Left renal pelvis (tissue), 4 donors: ENCODE measurements at places on chromosomes 4 and X. TPM values are rescaled to one million over a fixed set of nuclear protein-coding genes. Genes with fewer than 3 reads are reported as not detected.

GRCh38 chrX:134622813-134623185 lies 35.5 kb downstream of the PLAC1 start:
- DNase-seq = no peak

The SLIT2 gene
- 42.2 TPM for polyA plus RNA-seq

The ANKRD50 gene
- 51.0 TPM for polyA plus RNA-seq

DNA sequence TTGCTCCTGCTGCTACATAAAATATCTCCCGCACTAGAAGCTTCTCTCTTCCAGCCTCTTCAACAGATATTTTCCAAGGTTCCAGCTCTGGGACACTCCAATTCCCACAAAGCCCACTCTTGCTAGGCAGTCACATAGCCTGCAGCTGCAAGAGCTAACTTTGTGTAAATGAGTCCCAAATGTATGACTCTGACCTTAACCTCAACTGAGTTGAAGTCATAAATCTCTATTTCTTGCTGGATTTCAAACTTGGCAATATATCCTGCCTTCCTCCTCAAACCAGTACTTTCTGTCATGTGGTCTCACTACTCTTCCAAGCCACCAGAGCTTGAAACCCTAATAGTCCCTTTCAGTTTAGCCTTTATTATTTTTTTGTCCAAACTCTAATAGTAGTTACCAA lies 315.4 kb upstream of the GRIA3 start:
- DNase-seq = no peak

The GPR82 gene
- polyA plus RNA-seq = not detected

DNA sequence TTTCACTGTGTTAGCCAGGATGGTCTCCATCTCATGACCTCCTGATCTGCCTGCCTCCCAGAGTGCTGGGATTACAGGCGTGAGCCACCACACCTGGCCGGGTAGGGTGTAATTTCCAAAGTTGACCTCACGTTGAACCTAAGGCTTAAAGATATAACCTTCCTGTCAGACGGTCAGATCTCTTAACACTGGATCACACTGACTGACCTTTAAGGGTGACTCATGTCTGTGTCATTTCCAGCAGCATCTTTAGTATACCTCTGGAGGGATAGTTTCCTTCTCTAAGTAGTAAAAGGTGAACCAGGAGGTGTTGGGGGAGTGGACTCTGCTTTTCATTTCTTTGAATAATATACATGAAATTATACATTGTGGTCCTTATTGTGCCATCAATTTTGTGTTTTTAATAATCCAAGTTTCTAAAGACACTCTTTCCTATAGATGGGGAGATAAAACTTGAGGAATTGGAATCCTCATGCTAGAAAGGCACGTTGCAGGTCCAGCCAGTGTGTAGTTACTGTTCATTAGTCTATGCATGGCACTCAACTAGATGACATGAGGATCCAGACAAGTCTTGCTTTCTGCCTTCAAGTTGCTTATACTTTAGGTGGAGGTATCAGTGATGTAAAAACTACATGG lies 45.7 kb downstream of the ARHGAP10 start:
- DNase-seq = no peak

The SPON2 gene
- 9.9 TPM for polyA plus RNA-seq

DNA sequence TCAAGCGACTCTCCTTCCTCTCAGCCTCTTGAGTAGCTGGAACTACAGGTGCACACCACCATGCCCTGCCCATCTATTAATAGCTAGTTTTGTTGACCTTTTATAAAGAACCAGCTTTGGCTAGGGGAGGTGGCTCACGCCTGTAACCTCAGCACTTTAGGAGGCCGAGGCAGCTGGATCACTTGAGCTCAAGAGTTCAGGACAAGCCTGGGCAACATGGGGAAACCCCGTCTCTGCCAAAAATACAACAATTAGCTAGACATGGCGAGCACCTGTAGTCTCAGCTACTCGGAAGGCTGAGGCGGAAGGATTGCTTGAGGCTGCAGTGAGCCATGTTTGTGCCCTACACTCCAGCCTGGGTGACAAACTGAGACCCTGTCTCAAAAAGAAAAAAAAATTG lies 2.7 kb downstream of the TKTL1 start:
- DNase-seq = no peak

- DNase-seq = no peak
These were observed 98.5 kb upstream of the INTU start for GRCh38 chr4:127534041-127534825.

GRCh38 chr4:6731318-6731675 lies 15.3 kb downstream of the BLOC1S4 start:
- no peak for DNase-seq

DNA sequence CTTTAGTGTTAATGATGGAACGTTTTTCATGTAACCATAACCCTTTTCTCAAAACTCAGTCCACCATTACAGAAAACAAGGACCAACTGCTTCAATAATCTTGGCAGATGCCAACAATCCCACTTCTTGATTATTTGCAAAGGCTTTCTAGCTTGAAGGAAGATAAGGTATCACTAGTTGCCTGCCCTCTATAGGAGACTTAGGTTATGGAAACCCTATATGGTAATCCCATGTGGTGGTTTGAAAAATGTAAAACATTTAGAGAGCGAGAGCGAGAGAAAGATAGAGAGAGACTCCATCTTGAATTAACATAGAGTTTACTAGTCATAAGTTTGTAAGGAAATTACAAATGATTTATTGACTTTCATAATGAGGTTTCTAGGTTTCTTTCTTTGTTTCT lies 1627.5 kb upstream of the TENM3 start:
- DNase-seq = no peak

The FREM3 gene
- 0.37 TPM for polyA plus RNA-seq

DNA sequence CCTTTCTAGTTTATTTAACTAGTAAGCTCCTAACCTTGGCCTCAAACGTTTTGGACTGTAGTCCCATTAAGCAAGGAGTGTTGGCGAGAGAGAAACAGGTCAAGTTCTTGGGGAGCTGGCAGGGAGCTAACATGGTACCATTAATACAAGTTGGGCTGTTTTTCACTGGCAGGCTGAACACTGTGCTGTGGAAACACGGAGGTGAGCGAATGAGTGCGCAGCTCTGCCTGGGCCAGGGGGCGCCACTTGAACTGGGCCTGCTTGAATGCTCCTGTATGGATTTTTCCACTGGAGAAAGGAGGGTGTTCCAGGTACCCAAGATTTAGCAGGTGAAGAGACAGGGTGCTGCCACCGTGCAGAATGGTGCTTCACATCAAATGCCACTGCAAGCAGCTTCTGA lies 7.4 kb upstream of the SMS start:
- DNase-seq = no peak

- no peak for DNase-seq
These were observed 64.3 kb downstream of the CPZ start for GRCh38 chr4:8656711-8657380.

DNA sequence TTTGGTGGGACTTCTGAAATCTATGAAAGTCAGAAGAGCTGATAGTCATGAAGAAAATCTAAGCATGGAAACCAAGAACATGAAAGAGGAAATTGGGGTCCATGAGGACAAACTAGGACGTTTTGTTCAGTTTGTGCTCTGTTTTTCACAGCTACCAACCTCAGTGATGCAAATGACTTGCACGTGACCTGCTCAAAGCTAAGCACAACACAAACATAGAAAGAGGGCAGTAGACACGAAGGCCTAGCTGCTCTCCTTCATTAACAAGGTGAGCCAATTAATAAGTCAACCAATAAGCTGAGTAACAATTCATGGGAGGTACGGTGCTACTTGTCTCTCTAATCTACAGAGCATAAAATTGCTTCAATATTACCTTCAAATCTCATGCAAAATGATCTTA lies 684.1 kb downstream of the TRAM1L1 start:
- no peak for DNase-seq

DNA sequence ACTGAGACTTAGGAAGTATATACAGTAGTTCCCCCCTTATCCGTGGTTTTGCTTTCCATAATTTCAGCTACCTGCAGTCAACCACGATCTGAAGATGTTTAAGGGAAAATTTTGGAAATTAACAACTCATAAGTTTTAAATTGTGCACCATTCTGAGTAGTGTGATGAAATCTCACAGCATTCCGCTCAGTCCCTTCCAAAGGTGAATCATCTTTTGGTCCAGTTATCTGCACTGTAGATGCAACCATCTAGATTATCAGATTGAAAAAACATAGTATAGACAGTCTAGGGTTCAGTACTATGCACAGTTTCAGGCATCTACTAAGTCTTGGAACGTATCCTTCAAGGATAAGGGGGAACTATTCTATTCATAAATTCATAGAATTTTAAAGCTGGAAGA lies 109.0 kb downstream of the ANXA3 start:
- DNase-seq = no peak

The HPGDS gene
- 3.3 TPM for polyA plus RNA-seq

- no peak for DNase-seq
These were observed 345.1 kb upstream of the HS3ST1 start for GRCh38 chr4:11773798-11774197.

The NDNF gene
- 326 TPM for polyA plus RNA-seq

DNA sequence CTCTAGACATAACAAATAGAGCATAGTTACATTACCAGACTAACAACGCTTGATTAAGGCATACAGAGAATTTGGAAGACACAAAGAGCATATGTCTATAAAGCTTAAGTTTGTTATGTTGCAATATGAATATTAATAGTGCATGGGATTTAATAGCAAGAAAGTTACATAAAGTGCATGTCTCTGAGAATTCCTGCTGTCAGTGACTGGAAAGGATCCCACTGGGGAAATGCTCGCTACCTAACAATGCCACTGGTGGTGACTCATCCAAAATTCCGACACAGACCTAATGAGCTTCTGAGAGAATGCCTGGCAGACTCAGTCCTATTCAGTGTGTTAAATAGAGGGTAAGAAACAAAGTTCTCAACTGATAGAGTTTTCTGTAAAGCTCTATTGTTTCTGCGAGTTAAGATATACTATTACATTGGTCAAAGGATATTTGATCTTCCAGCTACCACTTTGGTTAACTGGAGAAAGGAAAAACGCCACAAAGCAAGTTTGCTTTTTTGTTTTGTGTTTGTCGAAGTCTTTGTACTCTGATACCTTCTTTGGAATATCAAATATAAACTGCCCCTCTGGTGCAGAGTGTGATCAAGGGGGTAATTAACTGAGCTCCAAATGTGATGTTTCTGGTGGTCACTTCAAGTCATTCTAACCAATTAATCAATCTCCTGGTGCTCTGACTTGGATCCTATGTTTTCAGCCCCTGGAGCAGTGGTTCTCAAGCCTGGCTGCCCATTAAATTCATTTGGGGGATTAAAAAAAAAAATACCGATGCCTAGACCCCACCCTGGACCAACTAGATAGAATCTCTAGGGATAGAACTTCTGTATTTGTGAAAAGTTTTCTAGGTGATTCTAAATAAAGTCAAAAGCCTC lies 107.9 kb downstream of the PALLD start:
- DNase-seq = no peak

DNA sequence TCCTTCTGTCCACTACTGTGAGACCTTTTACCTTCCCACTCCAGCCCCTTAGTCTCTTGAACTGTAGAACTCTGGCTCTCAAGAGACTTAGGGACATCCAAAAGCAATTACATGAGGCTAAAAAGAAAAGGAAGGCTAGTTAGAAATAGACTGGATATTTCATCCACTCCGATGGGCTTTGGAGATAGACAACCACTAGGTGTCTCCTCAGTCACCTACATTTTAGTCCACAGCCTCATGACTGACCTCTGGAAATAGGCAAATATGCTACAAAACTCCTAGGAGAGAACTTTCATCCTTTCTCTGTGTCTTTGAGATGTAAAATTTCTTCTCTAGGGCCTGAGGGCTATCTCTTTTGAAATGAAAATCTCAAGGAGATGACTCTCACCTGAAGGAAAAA lies 45.1 kb upstream of the LAMP2 start:
- no peak for DNase-seq

The CHRNA9 gene
- 1.6 TPM for polyA plus RNA-seq

- DNase-seq = no peak
These were observed 6.9 kb downstream of the PSAPL1 start for GRCh38 chr4:7427831-7428260.

The TRIM75 gene
- polyA plus RNA-seq = not detected

GRCh38 chr4:111800551-111800950 lies 344.7 kb upstream of the FAM241A start:
- no peak for DNase-seq

The USP51 gene
- 11.4 TPM for polyA plus RNA-seq

- no peak for DNase-seq
These were observed 31.8 kb upstream of the ACSL1 start for GRCh38 chr4:184857441-184858121.

The DCLK2 gene
- polyA plus RNA-seq = 6.1 TPM

DNA sequence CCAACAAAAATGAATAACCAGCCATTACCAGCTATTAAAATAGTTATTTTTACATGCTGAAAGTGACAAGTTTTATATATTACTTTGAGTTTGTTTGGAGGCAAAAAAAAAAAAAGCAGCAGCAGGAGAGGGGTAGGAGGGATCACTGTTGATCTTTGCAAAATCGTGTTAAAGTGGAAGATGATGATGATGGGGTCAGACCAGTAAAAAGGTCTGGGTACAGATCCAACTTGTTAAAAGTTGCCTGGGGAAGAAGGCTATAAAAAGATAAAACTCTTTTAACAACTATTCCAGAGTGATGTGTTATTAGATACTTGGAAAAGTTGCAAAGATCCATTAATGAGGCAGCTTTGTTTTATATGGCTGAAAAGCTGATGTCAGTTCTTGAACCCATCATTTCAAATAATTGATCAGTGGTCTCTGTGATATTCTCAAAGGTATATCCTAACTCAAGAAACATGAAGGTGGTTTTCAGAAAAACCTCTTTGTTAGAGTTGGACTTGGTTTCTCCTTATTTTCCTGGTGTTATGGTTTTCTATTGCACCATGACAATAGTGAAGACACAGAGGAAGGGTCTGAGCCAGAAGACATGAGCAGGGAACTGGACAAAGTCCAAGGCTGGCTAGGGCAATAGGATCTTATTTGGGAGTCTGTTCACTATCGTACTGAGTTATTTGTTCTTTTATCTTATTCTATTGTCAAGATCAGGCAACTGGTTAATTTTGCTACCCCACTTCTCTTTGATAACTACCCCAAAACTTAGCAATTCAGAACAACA lies 44.8 kb downstream of the EDNRA start:
- DNase-seq = no peak

- no peak for DNase-seq
These were observed 30.4 kb upstream of the HPGDS start for GRCh38 chr4:94372991-94373390.

DNA sequence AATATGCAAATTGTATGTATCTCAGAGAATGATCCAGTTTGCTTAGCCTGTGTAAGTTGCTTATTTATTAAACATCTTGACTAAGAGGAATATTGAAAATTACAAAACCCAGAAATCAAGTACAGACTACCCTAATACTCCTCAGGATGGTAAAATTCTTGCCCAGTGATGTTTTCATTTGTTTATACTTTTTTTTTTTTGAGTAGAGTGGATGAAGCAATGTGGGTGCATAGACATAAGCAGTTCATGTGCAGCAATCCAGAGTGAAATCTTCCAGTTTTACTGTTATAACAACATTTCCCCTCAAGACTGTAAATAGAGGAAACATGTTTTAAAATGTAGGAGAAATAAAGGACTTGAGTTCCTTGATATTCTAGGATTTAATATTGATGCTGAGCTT lies 4.7 kb downstream of the GLRB start:
- DNase-seq = no peak

GRCh38 chr4:48963042-48963679 lies 22.9 kb upstream of the CWH43 start:
- DNase-seq = peak; percentile 51

The THAP9 gene
- polyA plus RNA-seq = 6.8 TPM
